ENCODE measurements at places on chromosomes 3 and 15. TPM values are rescaled to one million over a fixed set of nuclear protein-coding genes. Genes with fewer than 3 reads are reported as not detected.

The UPK1B gene
- total RNA-seq, result 49.2 TPM

The CLDN16 gene
- 0.10 TPM for total RNA-seq

The TM4SF18 gene
- total RNA-seq, result not detected

The LYZL4 gene
- not detected for total RNA-seq

The BFSP2 gene
- total RNA-seq, result not detected

The AGBL1 gene
- total RNA-seq, result 0.07 TPM

- H3K36me3 ChIP-seq, result no peaks in the 10 kb centered on the region
- no peak overlapping the region for H3K4me3 ChIP-seq
- no peak for DNase-seq
- H3K27ac ChIP-seq, result no peak overlapping the region
- H3K4me1 ChIP-seq, result no peaks in the 10 kb centered on the region
- peaks cover 3% of the 10 kb centered on the region for H3K27me3 ChIP-seq
Observed at GRCh38 chr3:175224051-175224450, 364.9 kb downstream of the NAALADL2 start.

GRCh38 chr3:102449341-102449740 lies 14.5 kb downstream of the ZPLD1 start:
- H3K27ac ChIP-seq, result no peak overlapping the region
- peaks cover 4% of the 10 kb centered on the region for H3K4me1 ChIP-seq
- H3K36me3 ChIP-seq, result no peaks in the 10 kb centered on the region
- H3K27me3 ChIP-seq, result no peaks in the 10 kb centered on the region

DNA sequence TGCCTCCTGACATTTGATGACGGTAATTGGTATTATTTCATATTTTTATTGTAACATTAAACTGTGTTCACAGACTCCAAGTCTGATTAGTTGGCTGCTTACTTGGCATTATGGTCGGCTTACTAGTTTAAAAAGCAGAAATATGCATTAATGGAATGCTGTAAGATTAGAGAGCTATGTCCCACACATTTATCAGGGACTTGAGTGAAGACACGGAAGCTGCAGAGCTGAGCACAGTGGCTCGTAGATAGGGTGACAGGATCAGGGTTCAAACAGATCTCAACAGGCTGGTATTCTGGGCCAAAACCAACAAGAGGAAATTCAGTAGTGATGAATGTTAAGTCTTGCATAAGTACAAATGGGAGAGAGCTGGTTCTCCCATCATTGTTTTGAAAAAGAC lies 113.8 kb downstream of the ADAMTSL3 start:
- no peak for DNase-seq
- no peaks in the 10 kb centered on the region for H3K36me3 ChIP-seq
- peaks cover 6% of the 10 kb centered on the region for H3K4me1 ChIP-seq
- H3K27ac ChIP-seq, result no peak overlapping the region

- no peak for DNase-seq
- no peak overlapping the region for H3K27ac ChIP-seq
- H3K27me3 ChIP-seq, result peaks cover 67% of the 10 kb centered on the region
Observed at GRCh38 chr15:84082739-84083138, 152.8 kb upstream of the GOLGA6L4 start.

GRCh38 chr3:73433687-73434086 lies 191.1 kb downstream of the PDZRN3 start:
- H3K4me3 ChIP-seq, result peak overlapping the region; percentile 70
- no peak overlapping the region for H3K27ac ChIP-seq
- no peak for DNase-seq
- H3K4me1 ChIP-seq, result peaks cover 48% of the 10 kb centered on the region

GRCh38 chr15:55279746-55280351 lies 9.8 kb downstream of the RAB27A start:
- H3K27ac ChIP-seq, result peak overlapping the region; percentile 38
- H3K4me3 ChIP-seq, result no peak overlapping the region
- H3K4me1 ChIP-seq, result peaks cover 4% of the 10 kb centered on the region
- H3K27me3 ChIP-seq, result no peaks in the 10 kb centered on the region
- no peak for DNase-seq
- no peaks in the 10 kb centered on the region for H3K36me3 ChIP-seq

GRCh38 chr3:11814663-11815062 lies 32.0 kb downstream of the TAMM41 start:
- peaks cover 30% of the 10 kb centered on the region for H3K36me3 ChIP-seq
- H3K27me3 ChIP-seq, result no peaks in the 10 kb centered on the region
- H3K4me3 ChIP-seq, result no peak overlapping the region
- DNase-seq, result no peak
- H3K4me1 ChIP-seq, result peaks cover 7% of the 10 kb centered on the region

GRCh38 chr3:133747907-133748639 lies 1.9 kb downstream of the TF start:
- no peaks in the 10 kb centered on the region for H3K36me3 ChIP-seq
- H3K27me3 ChIP-seq, result no peaks in the 10 kb centered on the region
- H3K27ac ChIP-seq, result no peak overlapping the region
- peaks cover 4% of the 10 kb centered on the region for H3K4me1 ChIP-seq
- no peak for DNase-seq

DNA sequence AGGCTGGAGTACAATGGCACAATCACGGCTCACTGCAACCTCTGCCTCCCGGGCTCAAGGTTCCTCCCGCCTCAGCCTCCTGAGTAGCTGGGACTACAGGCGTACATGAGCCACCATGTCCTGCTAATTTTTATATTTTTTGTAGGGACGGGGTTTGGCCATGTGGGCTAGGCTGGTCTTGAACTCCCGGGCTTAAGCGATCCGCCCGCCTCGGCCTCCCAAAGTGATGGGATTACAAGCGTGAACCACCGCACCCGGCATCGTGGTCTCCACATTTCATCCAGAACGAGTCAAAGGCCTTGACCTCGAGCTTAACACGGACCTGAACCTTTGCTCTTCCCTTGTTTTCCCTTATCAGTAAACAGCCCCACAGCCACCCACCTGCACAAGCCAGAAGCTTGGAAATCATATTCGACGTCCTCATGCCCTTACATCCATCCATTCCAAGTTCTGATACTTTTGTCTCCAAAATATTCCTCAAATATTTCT lies 1.4 kb upstream of the PTPN23 start:
- H3K4me1 ChIP-seq, result peaks cover 28% of the 10 kb centered on the region
- H3K27ac ChIP-seq, result peak overlapping the region; percentile 100
- no peaks in the 10 kb centered on the region for H3K27me3 ChIP-seq

GRCh38 chr3:48684480-48685143 lies 1.1 kb downstream of the NCKIPSD start:
- no peaks in the 10 kb centered on the region for H3K27me3 ChIP-seq
- H3K4me1 ChIP-seq, result peaks cover 22% of the 10 kb centered on the region
- DNase-seq, result no peak
- H3K4me3 ChIP-seq, result peak overlapping the region; percentile 94

- H3K4me3 ChIP-seq, result peak overlapping the region; percentile 75
- peaks cover 65% of the 10 kb centered on the region for H3K27me3 ChIP-seq
- H3K27ac ChIP-seq, result no peak overlapping the region
- H3K4me1 ChIP-seq, result peaks cover 7% of the 10 kb centered on the region
- H3K36me3 ChIP-seq, result no peaks in the 10 kb centered on the region
Observed at GRCh38 chr3:42503251-42503924, 945 bp downstream of the VIPR1 start.

GRCh38 chr3:106631373-106632108 lies 745.7 kb upstream of the CCDC54 start:
- no peak overlapping the region for H3K4me3 ChIP-seq
- H3K36me3 ChIP-seq, result no peaks in the 10 kb centered on the region
- peaks cover 16% of the 10 kb centered on the region for H3K4me1 ChIP-seq
- no peaks in the 10 kb centered on the region for H3K27me3 ChIP-seq

GRCh38 chr3:53109190-53109589 lies 21.0 kb downstream of the RFT1 start:
- DNase-seq, result no peak
- no peak overlapping the region for H3K27ac ChIP-seq
- no peaks in the 10 kb centered on the region for H3K4me1 ChIP-seq
- H3K4me3 ChIP-seq, result no peak overlapping the region
- H3K27me3 ChIP-seq, result no peaks in the 10 kb centered on the region
- H3K36me3 ChIP-seq, result peaks cover 10% of the 10 kb centered on the region

- H3K27ac ChIP-seq, result no peak overlapping the region
- no peak for DNase-seq
- H3K4me1 ChIP-seq, result peaks cover 8% of the 10 kb centered on the region
- no peaks in the 10 kb centered on the region for H3K36me3 ChIP-seq
- H3K27me3 ChIP-seq, result no peaks in the 10 kb centered on the region
Observed at GRCh38 chr15:44775953-44776352, 39.6 kb downstream of the TRIM69 start.

- H3K4me3 ChIP-seq, result no peak overlapping the region
- no peaks in the 10 kb centered on the region for H3K4me1 ChIP-seq
- no peak for DNase-seq
- H3K27me3 ChIP-seq, result no peaks in the 10 kb centered on the region
Observed at GRCh38 chr3:31699309-31699953, 166.7 kb downstream of the STT3B start.

GRCh38 chr3:12662593-12663400 lies 1.1 kb downstream of the RAF1 start:
- DNase-seq, result no peak
- H3K36me3 ChIP-seq, result peaks cover 7% of the 10 kb centered on the region
- peaks cover 25% of the 10 kb centered on the region for H3K4me1 ChIP-seq

DNA sequence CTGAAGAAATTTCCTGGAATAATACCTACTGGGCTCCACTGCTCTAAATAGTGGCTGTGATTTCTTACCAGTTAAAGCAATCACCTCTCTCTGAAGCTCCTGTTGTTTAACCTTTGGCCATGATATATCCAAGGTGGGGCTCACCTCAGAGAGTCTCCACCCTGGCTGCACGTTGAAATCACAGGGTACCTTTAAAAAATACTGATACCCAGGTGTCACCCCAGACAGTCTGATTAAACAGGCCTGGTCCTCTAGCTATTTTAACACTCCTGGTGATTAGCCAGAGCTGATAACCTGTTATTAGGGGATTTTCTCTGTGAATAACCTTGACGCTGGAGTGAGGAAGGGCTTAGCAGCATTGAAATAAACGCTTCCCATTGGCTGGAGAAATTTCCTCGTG lies 22.3 kb upstream of the ZBTB38 start:
- H3K36me3 ChIP-seq, result no peaks in the 10 kb centered on the region
- peaks cover 12% of the 10 kb centered on the region for H3K4me1 ChIP-seq
- H3K27ac ChIP-seq, result no peak overlapping the region
- DNase-seq, result no peak
- H3K4me3 ChIP-seq, result no peak overlapping the region

DNA sequence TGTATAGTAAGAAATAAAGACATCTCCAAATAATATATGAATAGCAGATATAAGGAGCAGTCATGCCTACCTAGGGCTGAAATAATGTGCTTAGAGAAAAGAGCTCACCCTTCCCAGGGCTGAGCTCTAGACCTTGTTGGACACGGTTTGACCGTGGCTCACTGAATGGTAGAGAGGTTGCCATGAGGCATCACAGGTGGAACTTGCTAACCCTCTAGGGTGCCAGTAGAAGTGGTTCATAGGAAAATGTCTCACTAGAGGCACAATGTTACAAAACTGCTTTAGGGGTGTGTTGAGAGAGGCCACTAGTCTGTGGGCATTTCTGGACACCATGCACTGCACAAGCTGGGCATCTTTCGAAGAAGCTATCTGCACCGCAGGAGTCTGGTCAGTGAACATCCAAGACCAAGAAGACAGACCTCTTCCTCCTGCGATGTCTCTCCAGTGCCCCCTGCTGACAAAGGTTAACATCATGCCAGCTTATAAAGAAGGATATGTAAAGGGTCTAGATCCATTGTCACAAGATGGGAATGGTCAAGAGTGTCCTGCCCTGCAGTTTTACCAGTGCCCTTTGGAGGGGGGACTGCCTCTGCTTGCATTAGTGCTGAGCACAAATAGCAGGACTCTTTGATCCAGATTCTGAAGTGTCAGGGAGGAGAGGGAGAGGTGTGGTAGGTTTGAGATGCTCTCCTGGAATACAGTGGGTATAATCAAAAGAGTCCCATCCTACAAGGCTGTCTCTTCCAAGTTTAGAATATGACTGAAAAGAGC lies 266.8 kb downstream of the ZNF385D start:
- no peak overlapping the region for H3K27ac ChIP-seq
- DNase-seq, result no peak
- H3K36me3 ChIP-seq, result no peaks in the 10 kb centered on the region

DNA sequence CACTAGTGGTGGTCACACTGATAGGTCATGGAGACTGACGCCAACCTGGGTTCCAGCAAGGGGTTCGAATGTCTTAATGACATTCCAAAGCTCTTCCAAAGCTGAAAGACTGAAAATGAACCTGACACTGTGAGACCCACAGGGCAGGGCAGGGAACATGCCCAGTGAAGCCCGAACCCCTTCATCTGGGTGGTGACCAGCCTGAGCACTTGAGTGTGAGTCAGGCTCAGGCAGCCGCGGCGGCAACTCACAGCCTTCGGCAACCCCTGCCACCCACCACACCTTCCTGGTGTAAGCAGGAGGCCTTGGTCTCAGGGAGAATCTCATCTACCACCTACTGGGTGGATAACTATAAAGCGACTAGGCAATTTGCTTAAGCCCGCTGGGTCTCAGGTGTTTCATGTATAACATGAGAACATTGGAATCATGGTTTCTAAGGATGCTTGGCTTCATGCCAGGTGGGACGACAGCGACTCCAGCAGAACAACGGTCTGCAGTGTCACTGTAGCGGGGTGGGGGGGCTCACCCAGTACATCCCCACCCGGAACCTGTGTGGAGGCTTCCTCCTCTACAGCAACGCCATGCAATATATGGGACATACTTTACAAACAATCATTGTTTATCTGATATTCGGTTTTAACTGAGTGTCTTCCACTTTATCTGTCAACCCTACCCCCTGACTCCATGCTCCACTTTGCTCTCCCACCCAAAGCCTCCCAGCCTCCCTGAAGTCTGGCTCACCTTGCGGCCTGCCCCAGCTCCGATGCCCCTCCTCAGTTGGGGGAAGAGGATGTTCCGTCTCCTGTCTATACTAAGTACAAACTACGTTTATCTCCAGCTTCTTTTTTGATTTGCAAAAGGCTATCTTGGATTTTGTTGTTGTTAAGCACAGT lies 125.0 kb upstream of the MEF2A start:
- no peaks in the 10 kb centered on the region for H3K27me3 ChIP-seq
- peak; percentile 54 for DNase-seq

DNA sequence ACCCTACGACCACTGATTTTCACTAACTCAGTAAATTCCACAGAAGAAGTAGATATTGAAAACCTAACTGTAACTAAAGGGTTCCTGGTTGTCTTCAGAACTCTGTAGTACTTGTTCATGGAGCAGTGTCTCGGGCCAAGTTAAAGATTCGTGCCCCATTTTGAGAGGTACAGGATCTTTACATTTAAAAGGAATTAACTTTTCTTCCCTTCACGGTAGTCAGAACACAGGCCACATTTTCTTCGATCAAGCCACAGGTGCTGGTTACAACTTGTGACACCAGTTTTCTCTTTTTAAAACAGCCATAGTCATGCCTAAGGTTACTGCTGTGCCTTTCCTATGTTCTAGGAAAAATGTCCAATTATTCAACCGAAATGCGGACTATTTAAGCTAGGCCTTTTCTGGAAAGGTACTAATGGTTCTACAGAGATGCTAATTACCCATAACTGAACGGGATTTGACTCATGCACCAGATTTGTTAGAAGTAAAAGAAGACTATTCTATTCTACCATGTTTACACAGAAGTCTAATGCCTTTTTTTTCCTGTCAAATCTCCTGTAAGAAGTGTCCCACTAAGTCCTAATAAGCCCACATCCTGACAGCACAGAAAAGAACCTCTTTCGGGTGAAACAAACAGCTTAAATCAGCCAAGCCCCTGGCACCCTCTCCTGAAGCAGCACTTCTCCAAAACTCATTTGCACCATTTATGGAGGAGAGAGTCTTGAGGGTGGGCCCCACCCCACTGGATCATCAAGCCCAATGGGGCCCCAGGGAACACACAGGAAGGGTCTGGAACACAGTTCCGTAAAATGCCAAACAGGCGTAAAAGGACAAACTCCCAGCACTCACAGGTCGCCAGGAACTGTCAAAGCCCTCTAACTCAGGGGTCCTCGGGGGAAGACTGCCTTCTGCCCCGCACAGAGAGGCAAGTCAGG lies 1.9 kb downstream of the LRIG1 start:
- H3K4me3 ChIP-seq, result peak overlapping the region; percentile 95
- no peak for DNase-seq
- no peaks in the 10 kb centered on the region for H3K36me3 ChIP-seq
- peak overlapping the region; percentile 51 for H3K27ac ChIP-seq
